ENCODE measurements at places on chromosomes 4 and X.

DNA sequence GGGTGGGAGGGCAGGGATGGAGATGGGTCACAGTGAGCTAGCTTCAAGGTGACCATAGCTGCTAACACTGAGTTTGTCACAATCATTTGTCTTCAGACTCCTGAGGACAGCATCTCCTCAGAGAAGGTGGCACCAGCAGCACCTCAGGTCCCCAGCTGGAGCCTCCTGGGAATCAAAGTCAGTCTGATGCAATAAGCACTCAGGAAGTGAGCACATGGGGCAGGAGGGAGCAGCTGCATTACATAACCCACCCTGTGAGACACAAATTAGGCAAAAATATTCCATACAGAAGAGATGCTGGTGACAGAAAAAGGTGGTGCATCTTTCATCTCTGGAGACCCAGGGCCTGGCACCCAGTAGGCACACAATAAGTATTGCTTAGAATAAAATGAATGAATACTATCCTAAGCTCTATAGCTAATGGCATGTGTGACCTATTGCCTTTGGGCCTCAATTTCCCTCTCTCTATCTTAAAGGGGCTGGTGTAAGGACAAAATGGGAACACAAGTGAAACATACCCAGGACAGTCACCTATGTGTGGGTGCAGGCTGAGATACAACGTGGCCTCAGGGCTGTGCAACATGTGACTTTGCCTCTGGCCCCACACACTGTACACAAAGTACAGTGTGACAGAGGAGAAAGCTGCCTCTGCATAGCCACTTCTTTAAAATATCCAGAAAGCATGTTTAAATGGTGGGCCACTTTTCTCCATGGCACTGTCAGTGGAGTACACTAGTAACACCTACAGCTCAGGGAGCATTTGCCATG is 37.1 kb downstream of the SLC39A8 start:
- DNase-seq = no peak

DNA sequence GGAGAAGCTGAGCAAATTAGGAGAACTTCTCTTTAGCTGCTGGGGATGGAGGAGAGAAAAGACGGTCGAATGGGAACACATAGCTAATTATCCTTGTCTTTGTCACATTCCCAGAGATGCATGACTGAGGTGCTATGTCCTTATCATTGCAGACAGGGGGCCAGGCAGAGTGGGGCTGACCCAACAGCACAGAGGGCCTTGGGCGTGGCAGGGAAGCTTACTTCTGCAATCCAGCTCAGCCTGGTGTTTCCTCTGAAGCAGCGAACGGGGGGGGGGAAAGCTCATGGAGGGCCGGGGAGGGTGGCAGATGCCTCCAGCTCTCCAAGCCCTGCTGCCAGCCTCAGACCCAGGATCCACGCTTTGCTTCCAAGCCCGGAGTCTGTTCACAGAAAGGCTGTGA is 50.8 kb upstream of the HOPX start:
- DNase-seq = no peak

GRCh38 chr4:140691369-140691768 is 64.8 kb downstream of the TBC1D9 start:
- no peak for DNase-seq

- no peak for DNase-seq
Measured at GRCh38 chrX:133970076-133970475, 15.3 kb downstream of the GPC3 start.

DNA sequence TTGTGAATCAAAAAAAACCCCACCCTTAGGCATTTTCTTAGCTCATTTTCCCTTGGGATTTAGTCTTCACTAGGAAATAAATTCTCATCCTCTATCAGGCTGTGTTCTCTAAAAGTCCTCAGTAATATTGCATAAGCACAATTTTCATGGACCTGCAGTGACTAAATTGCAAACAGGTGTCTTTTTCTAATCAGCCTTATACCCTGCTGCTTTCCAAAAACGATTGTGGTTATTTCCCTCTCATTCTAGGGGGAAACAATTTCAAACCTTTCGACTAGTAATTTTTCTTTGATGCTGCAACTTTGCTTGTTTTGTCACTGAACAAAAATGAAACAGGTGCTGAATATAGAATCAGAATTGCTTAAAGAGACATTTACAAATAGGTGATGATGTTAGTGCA is 549.9 kb downstream of the PDHA2 start:
- no peak for DNase-seq

- DNase-seq = no peak
Measured at GRCh38 chr4:156188596-156188995, 234.9 kb upstream of the CTSO start.

DNA sequence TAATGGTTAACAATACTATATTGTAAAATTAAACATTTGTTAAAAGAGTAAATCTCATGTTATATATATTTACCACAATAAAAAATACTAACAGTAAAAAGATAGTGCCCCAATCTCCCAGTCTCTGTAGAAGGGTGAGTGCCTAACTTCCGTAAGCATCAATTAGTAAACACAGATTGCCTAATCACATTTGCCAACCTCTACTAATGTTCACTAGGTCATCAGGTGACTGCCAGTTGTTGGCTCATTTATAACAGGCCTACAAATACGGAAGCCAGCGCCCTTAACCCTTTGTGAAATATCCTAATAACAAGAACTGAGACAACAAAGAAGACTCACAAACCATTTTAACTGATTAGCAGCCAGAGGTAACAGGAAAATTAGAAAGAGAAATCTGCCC is 345.1 kb downstream of the INPP4B start:
- DNase-seq = no peak

DNA sequence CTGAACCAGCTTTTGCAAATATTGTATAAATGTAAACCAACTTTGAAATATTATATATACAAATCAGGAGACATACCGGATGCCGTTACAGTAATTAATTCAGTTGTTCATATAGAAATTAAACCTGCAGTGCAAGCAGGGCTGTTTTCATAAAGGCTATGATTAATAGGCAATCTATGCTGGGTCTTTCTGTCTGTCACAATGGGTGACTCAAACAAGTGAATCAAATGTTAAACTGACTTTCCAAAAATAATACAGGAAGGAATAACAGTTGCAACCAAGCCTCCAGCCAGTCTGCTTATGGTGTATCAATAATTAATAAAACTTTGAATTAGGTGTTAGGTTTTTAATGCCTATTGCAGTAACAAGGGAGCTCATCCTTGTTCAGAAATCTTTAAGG is 43.9 kb downstream of the GABRB1 start:
- no peak for DNase-seq

GRCh38 chrX:154749856-154750255 is 1.0 kb downstream of the GAB3 start:
- no peak for DNase-seq

- DNase-seq = peak; percentile 4
Measured at GRCh38 chrX:119870626-119871131, 854 bp downstream of the RNF113A start.

DNA sequence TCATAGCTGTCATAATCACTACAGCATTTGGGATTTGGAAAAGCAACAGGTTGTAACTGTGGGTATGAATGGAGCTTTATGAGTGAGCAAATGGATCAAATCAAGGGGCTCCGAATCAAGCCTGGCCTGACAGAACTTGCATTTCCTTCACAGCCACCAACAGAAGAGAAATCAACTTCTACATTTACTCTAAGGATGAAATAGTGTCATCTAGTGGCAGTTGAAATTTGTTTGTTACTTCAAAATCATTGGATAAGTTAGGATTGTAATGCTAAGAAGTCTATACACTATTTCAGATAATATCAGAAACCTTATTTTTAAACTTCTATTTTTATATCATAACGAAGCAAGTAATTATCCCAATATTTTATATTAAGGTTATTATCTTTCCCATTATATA is 10.7 kb upstream of the WDR17 start:
- DNase-seq = no peak

- no peak for DNase-seq
Measured at GRCh38 chr4:21113496-21114223, 413.4 kb downstream of the PACRGL start.

DNA sequence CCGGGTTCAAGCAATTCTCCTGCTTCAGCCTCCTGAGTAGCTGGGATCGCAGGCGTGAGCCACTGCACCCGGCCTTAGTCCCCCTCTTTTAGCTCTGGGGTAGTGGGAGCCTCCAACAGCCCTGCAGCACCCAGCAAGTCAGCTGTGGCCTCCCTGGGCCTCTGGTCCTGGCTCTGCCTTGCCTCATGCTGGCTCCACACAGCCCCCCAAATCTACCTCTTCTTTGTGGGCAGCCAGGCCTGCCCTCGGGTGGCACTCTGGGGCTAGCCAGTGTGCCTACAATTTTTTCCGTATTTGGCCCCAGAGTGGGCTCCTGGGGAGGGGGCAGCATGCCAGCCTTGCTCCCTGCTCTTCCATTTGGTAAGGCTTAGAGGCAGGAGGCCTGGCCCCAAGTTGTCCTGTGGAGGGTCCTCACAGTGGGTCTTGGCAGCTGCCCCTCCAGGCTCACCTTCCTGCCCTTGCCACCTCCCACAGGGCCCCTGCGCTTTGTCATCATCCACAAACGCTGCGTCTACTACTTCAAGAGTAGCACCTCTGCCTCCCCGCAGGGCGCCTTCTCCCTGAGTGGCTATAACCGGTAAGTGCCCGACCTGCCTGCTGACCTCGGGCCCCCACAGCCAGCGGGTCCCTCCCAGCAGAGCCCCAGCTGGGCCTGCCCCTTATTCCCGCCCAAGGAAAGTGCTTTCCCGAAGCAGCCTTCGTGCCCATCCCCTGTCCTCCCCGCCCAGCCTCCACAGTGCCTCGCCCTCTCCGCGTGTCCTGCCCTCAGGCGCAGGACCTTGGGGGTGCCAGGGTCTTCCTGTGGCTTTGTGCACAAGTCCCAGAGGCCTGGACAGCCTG is 21.0 kb upstream of the ADD1 start:
- DNase-seq = no peak

- no peak for DNase-seq
Measured at GRCh38 chr4:98612318-98613250, 45.8 kb downstream of the TSPAN5 start.

DNA sequence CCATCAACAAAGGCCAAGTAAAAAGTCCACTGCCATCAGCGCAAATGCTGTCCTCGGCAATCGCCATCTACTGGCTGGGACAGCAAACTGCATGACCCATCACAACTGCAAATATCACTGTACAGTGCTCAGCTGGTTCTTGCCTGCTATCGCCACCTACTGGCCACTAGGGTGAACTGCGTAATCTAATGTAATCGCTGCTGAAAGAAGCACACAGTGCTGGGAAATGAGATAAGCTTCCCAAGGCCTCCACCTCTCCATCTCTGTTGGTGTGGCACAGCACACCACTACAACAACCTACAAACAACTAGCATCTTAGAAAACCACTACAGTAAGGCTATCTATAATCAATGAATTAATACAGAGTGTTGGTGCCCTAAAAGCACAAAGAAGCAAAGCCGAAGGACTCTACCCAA is 298.3 kb downstream of the TEX13A start:
- DNase-seq = peak; percentile 63

DNA sequence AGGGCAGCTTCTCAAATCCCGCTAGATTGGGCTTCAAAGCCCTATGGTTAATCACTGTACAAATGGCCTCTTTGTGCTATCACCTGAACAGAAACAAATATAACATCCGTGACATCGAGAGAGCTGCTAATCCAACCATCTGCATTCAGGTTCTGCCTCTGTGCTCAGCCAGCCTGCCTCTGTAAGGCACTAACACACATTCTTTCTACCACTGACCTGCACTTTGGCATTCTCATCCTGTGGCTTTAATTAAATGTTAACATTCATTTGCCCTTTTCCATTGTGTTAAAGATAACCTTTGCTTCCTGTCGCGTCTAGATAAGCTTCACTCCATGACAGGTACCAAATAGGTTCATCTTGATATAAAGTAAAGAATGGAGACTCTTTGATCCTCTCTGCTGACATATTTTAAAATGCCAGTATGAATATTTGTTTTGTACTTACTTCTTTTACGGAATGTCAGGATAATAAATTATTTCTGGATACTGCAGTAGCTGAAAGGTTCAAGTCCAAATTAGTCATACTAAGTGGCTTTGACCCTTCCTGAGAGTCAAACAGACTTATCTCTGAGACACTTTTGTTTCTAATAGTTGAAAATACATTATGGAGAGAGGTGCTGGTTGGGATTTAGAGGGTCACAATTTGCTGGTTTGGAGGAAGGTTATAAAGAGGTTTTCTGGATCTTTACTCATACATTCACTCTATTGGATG is 505.7 kb downstream of the PACRGL start:
- no peak for DNase-seq

DNA sequence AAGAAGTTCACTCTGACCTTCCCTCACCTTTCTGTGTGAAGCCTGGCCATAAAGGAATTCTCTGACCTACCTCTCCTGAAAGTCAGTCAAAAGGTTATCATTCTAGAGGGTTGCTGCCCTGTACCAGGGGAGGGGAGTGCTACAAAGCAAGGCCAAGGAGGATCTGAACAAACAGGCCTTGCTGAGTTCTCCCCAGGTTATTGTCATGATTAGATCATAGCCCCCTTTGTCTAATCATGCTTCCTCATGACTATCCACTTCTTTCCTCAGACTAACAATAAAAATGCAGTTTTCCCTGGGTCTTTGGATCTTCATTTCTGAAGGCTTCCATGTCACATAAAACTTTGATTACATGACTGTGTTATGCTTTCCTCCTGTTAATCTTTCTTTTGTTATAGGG is 472.0 kb downstream of the IQCM start:
- no peak for DNase-seq

DNA sequence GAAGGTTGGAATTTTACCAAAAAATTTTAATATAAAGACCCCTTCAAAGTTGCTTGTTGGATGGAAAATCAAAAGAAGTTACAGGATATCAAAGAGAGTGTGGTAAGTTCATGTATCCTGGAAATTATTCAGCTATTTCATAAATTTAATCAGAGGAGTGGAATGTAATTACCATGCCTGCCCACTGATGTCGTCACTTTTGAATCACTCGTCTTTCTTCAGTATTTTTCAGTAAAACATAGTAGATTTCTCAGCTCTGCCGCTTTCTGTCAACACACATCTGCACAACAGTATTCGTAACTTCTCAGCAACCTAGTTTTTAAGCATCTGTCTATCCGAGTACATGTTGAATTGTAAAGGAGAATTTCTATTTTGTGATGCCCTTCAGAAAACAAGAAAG is 2163.0 kb upstream of the AGA start:
- no peak for DNase-seq

DNA sequence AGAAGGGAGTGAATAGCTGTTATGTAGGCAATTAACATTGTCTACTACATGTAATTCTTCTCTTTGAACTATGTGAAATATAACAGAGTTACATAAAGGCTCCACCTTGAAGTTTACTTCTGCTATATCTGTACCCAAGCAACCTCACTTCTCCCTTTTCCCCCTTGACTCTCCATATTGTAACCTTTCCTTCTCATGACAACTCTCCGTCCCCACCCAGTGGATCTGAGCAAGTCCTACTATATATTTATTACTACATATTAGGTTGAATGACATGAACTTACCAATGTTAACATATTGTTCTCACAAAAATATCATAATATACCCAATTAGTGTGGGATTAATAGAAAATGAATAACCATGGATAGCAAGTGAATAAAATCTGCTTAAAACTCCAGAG is 93.2 kb upstream of the ATP8A1 start:
- DNase-seq = no peak

GRCh38 chr4:122329876-122330565 is 48.8 kb upstream of the ADAD1 start:
- no peak for DNase-seq

Measured in hematopoietic multipotent progenitor cell treated with erythropoietin and hydrocortisone succinate and interleukin-3 and kit ligand, for 17 days (in vitro differentiated cells).